ENCODE measurements at places on chromosomes 7 and 10.

DNA sequence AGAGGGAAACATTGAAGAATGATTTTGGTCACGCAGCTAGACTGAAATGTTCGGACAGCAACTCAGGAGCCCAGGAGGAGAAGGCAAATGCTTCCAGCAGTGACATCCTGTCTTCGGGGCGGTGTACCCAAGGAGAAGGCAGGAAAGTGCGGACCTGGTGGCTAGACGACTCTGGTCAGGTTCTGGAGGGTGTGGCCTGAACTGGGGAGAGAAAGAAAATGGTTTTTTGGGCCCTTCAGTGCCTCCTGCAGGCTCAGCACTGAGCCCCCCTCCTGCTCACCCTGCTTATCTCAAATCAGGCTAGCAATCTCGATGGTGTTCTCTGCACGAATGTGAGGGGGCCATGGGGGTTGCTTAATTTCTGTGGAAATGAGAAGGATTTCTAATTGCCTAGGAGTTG, 26.7 kb upstream of the TARP start:
- no peak for DNase-seq

- DNase-seq = no peak
Measured at GRCh38 chr7:74526780-74527179, 73.1 kb downstream of the GTF2IRD1 start.

GRCh38 chr7:29163854-29164253, 17.5 kb upstream of the CPVL start:
- no peak for DNase-seq

GRCh38 chr10:100338434-100339036, 8.5 kb upstream of the SCD start:
- DNase-seq = peak; percentile 38

DNA sequence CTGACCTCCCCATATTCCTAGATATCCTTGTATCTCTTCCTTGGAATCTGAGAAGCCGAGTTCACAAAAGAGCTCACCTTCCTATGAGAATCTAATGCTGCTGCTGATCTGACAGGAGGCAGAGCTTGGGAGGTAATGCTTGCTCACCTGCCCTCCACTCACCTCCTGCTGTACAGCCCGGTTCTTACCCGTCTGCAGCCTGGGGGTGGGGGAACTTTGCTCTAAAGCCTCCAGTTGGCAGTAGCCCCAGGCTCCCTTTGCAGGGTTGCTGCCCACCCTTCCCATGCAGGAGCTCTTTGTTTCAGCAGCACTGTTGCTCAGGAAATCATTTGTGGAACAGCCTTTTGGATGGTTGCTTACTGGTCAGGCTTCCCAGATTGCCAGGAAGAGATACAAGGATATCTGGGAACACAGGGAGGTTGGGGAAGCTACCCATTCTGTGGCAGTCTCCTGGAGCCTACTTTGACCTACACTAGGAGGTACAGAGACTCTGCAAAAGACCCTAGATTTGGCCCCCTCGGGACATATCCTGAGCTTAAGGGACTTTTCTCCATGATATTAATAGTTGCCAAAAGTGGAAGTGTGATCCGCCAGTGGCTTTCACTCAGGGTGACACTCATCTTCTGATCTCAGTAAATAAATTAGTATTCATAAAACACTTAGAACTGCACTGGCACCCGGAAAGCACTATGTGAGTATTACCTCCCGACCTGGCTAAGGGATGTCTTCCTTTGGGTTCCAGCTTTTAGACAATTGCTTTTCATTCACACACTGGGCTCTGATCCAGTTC, 363.7 kb upstream of the PODXL start:
- DNase-seq = peak; percentile 17

GRCh38 chr7:18064242-18064838, 36.7 kb upstream of the PRPS1L1 start:
- no peak for DNase-seq

DNA sequence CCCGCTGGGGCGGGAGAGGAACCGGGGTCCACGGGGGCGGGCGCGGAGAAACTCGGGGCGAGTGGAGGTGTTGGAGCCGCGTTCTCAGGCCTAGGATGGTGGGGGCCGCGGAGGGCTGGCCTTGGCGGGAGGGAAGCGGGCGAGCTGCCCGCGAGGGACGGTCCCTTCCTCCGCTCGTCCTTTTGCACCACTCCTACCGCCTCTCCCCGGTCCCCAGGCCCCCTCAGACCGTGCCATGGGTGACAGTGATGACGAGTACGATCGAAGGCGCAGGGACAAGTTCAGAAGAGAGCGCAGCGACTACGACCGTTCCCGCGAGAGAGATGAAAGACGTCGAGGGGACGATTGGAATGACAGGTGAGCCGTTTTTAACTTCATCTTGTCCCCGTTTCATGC, 451 bp downstream of the SRRT start:
- no peak for DNase-seq

GRCh38 chr7:39838326-39838725, 111.7 kb upstream of the CDK13 start:
- peak; percentile 82 for DNase-seq

GRCh38 chr10:102120991-102121738, 997 bp upstream of the LDB1 start:
- no peak for DNase-seq

GRCh38 chr10:117218654-117219053, 21.4 kb downstream of the KCNK18 start:
- DNase-seq = no peak

DNA sequence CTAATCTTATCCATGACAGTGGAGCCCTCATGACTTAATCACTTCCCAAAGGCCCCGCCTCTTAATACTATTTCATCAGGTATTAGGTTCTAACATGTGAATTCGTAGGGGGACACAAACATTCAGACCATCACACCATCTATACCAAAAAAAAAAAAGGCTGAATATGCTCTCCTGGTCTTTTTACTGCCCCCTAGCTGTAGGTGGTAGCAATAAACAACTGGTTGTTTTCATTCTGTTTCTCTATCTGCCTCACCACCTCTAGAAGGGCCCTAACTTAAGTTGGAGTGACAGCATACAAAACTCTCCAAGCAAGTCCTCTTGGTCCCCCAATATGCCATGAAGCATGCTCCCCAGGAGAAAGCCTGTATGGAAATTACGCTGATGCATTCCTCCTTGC, 94.1 kb downstream of the GRM8 start:
- DNase-seq = no peak

GRCh38 chr7:5838761-5839500, 41.7 kb upstream of the OCM start:
- no peak for DNase-seq

Data from NCI-H774 (cell line).